ENCODE measurements at places on chromosomes 7 and 10.

DNA sequence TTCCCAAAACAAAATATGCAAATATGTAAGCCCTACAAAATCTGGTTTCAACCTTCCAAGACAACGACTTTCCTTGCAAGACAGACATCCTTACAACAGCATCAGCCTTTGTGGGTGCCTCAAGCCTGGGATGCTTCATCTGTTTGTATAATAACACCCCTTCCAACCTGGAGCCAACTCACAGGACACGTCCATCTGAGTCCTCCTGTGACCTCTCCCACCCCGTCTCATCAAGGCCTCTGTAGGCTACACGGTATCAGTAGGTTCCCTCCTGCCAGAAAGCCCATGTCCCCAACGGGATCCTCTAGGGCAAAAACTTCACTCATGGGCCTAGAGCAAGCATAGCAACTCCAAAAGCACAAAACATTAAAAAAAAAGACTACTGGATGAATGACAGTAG is 173.2 kb downstream of the TNS3 start:
- DNase-seq: no peak

GRCh38 chr7:21641546-21641945 is 98.7 kb downstream of the DNAH11 start:
- no peak for DNase-seq

DNA sequence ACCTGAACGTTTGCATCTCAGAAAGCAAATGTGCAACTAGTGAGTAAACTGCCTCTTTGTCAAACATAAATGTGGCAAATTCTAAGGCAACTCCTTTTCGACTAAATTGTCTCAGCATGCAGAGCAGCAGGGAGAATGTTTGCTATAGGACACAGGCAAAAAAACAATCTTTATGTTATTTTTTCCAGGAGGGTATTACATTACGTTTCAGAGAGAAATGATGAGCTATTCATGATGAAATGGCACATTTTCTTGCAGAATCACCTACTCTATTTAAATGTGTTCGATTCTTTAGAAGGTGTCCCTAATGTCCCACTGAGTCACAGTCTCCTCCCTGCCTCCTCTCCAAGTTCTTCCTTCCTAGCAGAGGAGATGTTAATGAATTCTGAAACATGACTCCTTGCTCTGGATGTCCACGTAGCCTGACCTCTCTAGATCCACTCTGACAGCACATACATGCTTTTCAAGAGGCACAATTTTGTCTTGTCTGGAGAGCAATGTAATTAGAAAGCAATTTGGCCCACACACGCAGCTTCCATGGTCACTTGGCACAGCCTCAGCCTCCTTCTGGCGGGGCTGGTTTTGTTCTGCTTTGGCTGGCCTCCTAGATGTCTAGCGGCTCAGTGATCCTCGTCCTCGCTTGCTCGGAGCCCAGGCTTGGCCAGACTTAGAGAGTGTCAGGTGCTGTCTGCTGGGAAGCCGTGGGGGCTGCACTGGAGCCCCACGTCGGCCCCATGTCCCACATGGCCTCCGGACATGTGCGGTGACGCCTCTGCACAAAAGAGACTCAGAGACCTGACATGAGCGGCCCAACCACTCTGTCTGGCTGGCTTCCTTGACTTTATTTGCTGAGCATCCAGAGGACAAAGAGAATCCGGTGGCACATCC is 125.7 kb upstream of the ZNF438 start:
- no peak for DNase-seq

DNA sequence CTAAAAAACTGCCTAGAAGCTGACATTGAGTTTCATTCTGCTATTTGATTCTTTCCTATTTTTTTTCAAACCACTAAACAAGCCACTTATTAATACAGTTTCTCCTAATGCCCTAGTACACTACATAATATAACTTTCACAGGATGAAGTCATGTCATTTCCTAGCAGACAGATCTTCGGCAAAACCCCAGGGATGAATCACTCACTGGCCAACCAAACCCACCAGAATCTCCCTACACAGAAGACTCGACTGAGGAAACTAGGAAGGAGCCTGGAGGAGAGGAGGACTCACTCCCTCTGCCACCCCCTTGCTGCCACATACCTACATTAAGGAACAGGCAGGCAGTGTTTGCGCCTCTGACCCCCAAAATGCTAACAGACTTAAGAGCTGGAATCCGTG is 33.4 kb downstream of the XPNPEP1 start:
- DNase-seq: no peak

DNA sequence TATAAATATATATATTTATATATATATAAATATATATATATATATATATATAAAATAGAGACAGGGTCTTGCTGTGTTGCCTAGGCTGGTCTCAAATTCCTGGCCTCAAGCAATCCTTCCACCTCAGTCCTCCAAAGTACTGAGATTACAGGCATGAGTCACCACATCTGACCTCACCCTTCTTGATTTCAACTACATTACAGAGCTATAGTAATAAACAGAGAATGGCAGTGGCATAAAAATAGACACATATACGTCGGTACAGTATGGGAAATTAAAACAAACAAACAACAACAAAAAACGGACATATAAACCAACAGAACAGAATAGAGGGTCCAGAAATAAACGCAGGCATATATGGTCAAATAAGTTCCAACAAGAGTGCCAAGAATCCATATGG is 77.6 kb upstream of the PPP1R3A start:
- DNase-seq: no peak

DNA sequence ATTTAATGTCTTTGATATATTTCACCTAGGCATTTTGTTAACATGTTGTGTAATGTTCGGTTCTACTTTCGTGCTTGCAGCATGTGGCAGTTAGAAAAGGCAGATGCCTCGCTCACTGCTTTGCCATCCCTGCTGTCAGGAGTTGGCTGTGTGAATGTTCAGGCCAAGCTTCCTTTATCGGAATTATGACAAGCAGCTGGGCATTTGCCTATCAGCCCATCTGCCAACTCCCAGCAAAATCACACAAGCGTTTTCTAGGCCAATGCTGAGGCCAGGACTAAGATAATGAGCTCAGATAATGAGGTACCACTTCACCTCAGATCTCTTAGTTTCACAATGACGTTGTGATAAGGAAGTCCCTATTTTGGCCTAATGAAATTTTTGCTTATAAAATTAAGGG is 212.7 kb upstream of the FAM3C start:
- DNase-seq: no peak

GRCh38 chr10:21368022-21368582 is 157.4 kb downstream of the SKIDA1 start:
- no peak for DNase-seq

DNA sequence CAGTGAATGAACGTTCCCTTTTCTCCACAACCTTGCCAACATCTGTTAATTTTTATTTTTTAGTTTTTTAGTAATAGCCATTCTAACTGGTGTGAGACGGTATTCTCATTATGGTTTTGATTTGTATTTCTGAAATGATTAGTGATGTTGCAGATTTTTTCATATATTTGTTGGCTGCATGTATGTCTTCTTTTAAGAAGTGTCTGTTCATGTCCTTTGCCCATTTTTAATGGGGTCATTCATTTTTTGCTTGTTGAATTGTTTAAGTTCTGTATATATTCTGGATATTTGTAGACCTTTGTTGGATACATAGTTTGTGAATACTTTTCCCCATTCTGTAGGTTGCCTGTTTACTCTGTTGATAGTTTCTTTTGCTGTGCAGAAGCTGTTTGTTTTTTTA is 73.9 kb upstream of the MSRB2 start:
- DNase-seq: no peak

- DNase-seq: no peak
Observed at GRCh38 chr10:102413053-102413705, 5.4 kb downstream of the PSD start.

GRCh38 chr7:102029616-102030015 is 212.2 kb downstream of the CUX1 start:
- DNase-seq: no peak

DNA sequence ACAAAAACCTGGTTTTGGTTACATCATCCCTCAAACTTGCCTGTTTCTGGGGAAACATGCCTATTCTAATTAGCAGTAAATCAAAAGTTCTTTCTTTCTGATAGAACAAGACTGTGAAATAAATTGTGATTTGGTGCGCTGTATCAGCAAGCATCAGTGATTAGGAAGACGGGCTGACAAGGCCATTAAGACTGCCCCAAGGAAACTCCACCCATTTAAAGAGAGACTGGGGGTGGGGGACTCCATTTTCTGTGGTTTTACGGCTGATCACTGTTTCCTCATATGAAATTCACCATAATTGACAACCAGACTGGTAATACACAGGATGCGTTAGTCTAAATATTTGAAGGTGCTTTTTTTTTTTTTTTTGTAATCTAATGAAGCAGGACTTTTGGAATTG is 68.7 kb downstream of the MBL2 start:
- DNase-seq: no peak

DNA sequence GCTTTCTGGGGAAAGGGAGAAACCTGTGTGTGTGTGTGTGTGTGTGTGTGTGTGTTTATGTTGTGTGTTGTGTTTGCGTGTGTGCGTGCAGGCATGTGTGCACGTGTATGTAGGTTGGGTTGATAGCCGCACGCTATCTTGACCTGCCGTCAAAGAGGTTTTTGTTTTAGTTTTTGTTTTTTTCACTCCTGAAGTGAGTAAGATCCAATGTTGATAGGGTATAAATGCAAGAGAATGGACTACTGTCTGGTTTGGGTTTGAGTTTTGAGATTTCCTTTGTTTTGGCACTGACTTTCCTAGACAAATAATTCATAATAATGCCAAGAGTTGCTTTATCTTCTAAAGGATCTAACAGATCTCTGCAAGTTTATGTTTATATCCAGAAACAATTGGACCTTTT is 27.8 kb downstream of the POU6F2 start:
- no peak for DNase-seq

Data from stimulated activated CD4-positive, alpha-beta T cell treated with anti-CD3 and anti-CD28 coated beads, TNF-alpha, amount 100 ng/mL, for 24 hours (primary cell).